ENCODE measurements at places on chromosomes 12 and 14. TPM values are rescaled to one million over a fixed set of nuclear protein-coding genes. Genes with fewer than 3 reads are reported as not detected.

The LRRC10 gene
- not detected for total RNA-seq

- DNase-seq = no peak
Measured at GRCh38 chr12:7242176-7243101, 53.0 kb downstream of the PEX5 start.

DNA sequence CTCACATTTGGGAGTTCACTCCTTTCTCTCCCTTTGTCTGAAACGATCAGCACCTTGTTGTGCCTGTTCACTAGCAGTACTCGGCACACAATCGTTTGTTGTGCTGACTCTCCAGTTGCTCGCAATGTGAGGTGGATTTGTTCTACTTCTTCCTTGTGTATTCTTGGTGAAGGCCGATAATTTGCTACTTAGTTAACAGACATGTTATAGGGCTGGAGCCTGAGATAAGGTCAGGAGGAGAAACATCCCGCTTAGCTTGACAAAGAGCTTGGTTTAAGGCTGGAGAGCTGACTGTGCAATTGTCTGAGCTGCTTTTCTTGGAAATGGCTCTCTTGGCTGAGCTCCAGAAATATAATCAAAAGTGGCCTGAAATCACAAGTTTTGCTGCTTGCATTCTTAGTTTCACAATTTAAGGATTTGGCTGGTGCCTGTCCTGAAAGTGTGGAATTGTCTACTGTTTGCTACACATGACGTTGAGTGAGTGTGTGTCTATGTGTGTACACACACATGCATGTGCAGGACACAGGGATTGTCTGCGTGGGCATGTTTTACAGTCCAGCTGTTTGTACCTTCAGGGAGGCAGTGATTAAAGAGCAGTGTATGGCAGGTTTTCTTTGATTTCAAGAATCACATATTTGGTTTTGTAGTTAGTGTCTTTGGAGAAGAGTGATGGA lies 77.7 kb downstream of the ARF6 start:
- DNase-seq = peak; percentile 84

The PMCH gene
- not detected for total RNA-seq

- no peak for DNase-seq
Measured at GRCh38 chr14:59363531-59364226, 101.5 kb downstream of the GPR135 start.

- DNase-seq = no peak
Measured at GRCh38 chr12:54750-55535, 11.6 kb upstream of the IQSEC3 start.

DNA sequence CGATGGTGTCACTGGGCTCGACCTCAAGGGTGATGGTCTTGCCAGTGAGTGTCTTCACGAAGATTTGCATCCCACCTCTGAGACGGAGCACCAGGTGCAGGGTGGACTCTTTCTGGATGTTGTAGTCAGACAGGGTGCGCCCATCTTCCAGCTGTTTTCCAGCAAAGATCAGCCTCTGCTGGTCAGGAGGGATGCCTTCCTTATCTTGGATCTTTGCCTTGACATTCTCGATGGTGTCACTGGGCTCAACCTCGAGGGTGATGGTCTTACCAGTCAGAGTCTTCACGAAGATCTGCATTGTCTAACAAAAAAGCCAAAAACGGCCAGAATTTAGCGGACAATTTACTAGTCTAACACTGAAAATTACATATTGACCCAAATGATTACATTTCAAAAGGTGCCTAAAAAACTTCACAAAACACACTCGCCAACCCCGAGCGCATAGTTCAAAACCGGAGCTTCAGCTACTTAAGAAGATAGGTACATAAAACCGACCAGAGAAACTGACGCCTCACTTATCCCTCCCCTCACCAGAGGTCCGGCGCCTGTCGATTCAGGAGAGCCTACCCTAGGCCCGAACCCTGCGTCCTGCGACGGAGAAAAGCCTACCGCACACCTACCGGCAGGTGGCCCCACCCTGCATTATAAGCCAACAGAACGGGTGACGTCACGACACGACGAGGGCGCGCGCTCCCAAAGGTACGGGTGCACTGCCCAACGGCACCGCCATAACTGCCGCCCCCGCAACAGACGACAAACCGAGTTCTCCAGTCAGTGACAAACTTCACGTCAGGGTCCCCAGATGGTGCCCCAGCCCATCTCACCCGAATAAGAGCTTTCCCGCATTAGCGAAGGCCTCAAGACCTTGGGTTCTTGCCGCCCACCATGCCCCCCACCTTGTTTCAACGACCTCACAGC lies 717 bp downstream of the UBC start:
- peak; percentile 79 for DNase-seq

GRCh38 chr12:25257590-25258324 lies 7.0 kb upstream of the KRAS start:
- no peak for DNase-seq

DNA sequence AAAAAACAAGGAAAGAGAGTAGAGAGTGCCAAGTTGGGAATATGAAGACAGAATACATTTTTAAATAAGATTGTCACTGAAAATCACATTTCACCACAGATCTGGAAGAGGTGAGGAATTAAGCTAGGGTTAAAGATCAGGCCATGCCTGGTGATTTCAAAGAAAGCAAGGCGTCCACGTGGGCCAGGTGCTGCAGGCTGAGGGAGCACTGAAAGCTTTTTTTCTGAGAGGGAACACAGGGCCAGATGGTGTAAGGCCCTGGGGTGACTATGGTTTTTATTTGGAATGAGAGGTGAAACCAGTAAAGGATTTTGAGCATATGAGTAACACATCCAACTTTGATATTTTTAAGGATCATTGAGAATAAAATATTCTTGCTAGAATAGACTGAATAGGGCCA lies 20.9 kb downstream of the SYT1 start:
- no peak for DNase-seq

- peak; percentile 65 for DNase-seq
Measured at GRCh38 chr12:1398673-1399072, 195.7 kb downstream of the FBXL14 start.

DNA sequence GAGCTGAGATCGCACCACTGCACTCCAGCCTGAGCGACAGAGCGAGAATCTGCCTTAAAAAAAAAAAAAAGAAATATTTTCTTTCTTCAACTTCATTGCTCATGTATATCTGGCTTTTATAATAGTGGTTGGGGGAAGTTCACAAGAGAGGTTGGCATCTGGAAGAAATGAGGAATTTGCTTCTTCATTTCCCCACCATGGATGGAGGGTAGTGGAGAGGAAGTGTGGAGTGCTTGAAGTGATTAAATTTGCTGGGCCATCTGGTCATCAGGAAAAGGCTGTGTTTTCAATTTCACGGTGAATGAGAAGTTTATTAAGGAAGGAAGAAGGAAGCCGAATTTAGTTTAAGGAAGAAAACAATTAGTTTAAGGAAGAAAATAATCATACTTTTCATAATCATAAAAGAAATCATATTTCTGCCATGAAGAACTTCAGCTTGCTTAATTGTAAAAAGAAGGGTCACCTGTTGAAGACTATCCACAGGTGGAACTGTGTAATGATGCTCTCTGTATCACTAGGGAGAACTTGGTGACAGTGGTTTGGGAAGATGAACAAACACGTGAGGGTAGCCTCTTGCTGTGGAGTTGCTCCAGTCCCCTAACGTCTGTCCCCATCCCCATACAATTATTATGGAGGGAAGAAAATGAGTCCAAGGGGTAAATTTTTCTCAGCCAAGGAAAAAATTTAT lies 197.3 kb upstream of the ARHGAP5 start:
- DNase-seq = no peak

DNA sequence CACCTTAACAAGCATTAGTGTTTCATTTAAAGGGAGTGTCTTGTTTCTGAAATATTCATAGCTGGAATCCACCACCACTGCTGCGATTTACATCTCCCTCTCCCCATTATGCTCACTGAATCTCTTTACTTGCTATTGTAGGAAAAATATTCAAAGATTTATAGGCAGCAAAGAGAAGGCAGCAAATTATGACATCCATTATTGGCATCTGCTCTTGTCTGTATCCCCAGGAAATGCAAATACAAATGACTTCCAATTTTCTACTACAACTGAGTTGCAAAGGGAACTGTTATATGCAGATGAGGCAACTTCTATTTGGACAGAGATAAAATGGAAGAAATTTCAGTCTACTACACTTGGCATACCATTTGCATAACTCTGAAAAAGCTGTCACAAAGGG lies 88.4 kb upstream of the PRKD1 start:
- no peak for DNase-seq

The KRT75 gene
- total RNA-seq = not detected

- no peak for DNase-seq
Measured at GRCh38 chr12:93019975-93020630, 91.0 kb upstream of the EEA1 start.

DNA sequence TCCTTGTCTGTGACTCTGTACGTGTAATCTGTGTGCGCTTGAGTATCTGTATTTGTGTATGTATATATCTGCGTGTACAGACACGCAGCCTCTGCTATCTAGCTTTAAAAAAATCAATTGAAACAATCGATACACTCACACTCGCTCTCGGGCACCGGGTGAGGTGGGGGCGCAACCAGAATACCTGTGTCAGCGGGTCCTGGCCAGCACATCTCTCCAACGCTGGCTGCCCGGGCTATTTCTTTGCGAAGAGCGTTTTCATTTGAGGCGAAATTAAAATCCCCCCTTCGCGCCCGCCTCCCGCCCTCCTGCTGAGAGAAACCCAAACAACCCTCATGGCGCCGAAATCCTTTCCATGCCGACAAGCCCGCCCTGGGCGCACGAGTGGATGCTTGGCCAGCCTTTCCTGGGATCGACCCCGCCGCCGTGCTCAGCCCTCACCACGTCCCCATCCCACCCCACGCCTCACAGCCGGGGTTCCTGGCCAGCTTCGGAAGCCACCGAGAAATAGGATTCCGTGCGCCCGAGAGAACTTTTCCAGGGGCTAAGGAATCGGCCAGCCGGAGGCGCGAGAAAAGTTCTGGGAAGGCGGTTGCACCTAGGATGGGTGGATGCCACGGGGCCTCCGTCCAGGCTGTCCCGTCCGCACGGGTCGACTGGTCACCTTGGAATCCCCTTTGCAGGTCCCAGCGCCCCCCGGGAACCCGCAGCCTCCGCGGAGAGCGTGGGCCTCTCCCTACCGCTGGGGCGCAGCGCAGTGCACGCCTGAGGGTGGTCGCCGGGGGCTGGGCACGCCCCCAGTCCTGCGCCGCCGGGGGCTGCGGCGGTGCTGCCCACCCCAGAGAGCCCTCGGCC lies 1.0 kb downstream of the ZDHHC22 start:
- no peak for DNase-seq

- no peak for DNase-seq
Measured at GRCh38 chr14:105431256-105431655, 11.6 kb downstream of the MTA1 start.

DNA sequence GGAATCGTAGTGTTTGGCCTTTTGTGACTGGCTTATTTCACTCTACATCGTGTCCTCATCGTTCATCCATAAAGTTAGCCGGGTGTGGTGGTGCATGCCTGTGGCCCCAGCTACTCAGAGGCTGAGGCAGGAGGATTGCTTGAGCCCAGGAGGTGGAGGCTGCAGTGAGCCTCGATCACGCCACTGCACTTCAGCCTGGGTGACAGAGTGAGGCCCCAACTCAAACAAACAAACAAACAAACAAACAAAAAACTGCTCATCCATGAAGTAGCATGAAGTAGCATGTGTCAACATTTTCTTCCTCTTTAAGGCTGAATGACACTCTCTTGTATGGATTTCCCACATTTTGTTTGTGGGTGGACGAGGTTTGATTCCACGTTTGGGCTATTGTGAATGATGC lies 44.0 kb upstream of the MEG3 start:
- DNase-seq = no peak

The DAO gene
- not detected for total RNA-seq

DNA sequence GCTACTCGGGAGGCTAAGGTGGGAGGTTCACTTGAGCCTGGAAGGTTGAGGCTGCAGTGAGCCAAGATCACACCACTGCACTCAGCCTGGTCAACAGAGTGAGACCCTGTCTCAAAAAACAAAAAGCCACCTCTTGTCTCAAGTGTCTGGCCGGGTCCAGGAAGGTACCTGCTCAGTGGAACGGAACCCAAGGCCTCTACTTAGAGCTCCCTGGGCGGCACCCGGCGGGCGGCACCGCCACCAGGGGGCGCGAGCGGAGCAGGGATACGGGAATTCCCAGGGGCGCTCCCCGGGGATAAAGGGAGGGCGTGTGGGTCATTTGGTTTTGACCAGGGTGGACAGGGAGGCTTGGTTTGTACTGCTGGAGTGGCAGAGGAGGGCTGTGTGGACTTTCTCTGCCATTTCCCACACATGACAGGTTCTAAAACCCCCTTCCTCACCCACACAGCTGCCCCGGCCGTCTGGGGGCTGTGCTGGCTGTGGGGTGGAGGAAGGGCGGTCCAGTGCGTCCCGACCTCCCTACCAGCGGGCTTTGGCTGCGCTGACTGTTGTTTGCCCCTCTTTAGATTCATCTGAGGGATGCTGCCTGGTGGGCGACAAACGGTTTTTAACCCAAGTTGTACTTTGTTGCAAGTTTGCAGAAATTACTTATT lies 91.4 kb downstream of the SETD3 start:
- peak; percentile 33 for DNase-seq

- DNase-seq = peak; percentile 87
Measured at GRCh38 chr12:132597333-132598316, 12.8 kb downstream of the LRCOL1 start.

DNA sequence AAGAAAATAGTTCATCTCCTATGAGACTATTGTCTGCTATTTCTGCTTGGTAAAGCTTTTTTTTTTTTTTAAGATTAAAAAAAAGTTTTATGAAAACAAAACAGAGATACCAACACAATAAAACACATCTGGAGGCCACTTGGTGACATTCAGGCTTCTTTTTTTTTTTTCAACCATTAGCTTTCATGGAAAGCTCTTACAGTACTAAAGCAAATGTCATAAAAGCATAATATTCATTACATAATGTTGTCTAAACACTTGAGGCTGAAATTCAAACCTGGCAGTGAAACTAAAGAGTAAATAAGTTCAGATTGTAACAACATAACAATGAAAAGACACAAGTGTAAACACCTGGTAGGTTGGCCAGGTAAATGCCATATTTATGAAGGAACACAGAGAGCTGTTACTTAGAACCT lies 14.7 kb downstream of the PRICKLE1 start:
- peak; percentile 45 for DNase-seq

DNA sequence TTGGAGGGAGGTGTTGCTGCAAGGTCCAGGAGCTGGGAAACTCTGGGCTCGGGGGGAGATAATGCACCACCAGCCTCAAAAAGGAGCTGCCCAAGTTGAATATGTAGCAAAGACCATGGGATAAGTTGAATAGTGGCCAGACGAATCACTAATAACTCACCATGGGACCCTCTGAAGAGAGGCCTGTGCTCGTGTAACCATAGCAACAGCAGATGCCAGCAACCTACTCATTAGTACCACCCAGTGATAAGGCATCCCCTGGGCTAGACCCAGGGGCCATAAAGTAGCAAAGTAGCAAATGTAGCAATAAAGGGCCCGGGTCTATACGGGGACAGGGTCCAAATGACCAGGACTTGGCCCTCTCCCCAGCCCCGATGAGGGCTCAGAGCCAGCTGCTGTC lies 328.0 kb downstream of the DPF3 start:
- no peak for DNase-seq

The OR10G3 gene
- total RNA-seq = not detected

GRCh38 chr12:40575987-40576386 lies 116.3 kb upstream of the CNTN1 start:
- no peak for DNase-seq

The ALKBH1 gene
- total RNA-seq = 8.7 TPM

- DNase-seq = no peak
Measured at GRCh38 chr12:44774815-44775411, 101.2 kb downstream of the NELL2 start.

- no peak for DNase-seq
Measured at GRCh38 chr14:35688126-35688826, 120.8 kb downstream of the RALGAPA1 start.

Data from fibroblast of villous mesenchyme (primary cell).